CD4-positive, alpha-beta T cell treated with Interleukin-10 for 1 hour (primary cell): ENCODE measurements at places on chromosomes 6 and 20.

GRCh38 chr6:7112741-7113313 lies 5.1 kb downstream of the RREB1 start:
- DNase-seq, result peak; percentile 50

DNA sequence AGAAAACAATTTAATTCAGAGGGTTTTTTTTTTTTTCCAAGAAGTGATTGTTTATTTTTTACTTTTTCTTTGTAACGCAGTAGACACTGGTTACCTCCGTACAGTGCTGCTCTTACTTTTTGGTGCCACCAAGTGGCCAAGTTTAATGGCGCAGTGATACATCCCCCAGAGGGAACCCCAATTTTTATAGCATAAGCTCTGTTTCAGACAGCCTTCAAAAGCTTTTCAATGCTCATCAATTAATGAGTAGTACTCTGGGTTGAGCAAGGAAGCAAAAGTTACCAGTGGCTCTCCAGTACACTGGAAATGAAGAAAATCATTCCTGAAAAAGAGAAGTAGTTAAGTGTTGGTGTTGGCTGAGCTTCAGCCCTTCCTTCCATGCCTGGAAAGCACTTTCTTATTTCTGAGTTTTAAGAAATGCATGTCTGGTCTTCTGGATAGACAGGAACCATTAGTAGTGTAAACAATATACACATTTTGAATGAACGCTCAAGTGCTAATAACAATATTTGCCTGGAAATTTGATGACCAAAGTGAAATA lies 129.1 kb upstream of the SMLR1 start:
- DNase-seq, result peak; percentile 68

DNA sequence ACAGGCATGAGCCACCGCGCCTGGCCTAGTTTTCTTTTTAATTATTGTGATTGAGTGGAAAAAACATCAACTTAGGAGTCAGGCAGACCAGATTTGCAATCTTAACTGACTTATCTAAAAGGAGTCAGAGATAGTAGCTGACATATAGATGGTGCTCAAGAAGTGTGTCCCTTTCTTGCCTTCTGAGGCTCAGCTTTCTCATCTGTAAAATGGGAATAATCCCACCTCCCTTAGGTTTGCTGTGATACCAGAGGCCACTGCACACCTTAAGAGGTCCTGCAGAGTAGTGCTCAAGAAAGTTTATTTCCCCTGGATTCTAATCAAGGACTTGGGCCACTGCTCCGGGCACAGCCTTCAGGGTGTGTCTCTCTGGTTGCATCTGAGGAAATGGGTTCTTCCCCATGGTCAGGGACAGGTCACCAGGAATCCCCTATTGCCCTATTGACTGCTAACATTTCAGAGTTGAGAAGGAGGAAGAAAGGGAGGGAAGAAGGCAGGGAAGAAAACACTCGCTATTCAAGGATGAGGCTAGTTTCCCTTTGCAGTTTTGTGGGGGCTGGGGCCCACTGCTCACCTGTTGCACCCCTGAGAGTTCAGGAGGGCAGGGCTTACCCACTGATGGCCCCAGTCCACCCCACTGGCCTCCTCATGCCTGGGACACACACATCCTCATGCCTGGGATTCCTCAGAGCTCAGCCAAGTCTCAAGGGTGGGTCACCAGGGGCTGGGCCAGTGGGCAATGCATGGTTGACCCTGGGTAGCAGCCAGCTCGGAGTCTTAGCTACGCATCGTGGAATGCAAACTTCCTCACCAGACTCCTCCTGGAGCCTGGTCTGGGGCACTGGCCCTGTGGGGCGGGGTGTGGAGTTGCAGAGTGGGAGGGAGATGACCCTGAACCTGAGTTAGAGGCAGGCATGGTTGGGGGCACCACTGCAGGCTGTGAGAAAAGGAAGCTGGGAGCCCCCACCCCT lies 21.2 kb downstream of the C6orf132 start:
- no peak for DNase-seq

DNA sequence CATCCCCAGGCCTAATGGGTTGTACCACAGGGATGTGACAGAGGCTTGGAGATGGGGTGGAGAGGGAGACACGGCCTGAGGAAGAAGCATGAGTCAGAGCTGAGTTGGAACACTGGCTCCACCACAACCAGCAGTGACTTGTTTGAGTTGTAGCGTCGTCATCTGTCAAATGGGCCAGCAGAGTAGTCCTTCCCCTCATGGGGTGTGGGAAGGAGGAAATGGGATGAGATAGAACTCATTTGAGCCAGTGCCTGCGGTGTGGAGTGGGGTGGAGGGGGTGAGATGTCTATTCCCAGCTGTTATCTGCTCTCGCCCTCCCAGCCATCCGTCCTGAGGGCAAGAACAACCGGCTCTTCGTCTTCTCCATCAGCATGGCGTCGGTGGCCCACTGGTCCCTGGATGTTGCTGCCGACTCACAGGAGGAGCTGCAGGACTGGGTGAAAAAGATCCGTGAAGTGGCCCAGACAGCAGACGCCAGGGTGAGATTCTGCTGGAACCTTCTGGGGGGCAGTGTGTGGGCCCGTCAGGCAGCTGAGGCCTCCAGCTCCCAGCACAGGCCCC lies 32.5 kb downstream of the PLCG1 start:
- DNase-seq, result no peak

GRCh38 chr20:36599912-36600345 lies 5.7 kb upstream of the RAB5IF start:
- DNase-seq, result no peak

DNA sequence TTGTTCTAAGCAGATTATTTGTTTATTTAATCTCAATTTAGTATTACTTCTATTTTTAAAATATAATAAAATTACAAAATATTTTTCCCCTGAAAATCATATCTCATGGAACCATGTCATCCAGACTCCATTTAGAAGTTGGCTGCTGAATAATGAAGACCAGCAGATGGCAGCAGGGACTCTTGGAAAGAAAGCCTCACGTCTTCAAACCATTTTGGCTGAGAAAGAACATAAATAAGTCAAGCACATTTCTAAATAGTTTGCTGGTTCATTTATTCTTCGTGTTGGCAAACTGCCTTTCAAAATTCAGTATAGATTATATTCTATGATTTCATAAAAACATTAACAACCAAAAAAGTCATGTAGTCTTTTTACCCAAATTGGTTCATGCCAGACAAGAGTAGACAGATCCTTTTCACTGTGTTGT lies 71.7 kb downstream of the RCAN2 start:
- DNase-seq, result peak; percentile 27

DNA sequence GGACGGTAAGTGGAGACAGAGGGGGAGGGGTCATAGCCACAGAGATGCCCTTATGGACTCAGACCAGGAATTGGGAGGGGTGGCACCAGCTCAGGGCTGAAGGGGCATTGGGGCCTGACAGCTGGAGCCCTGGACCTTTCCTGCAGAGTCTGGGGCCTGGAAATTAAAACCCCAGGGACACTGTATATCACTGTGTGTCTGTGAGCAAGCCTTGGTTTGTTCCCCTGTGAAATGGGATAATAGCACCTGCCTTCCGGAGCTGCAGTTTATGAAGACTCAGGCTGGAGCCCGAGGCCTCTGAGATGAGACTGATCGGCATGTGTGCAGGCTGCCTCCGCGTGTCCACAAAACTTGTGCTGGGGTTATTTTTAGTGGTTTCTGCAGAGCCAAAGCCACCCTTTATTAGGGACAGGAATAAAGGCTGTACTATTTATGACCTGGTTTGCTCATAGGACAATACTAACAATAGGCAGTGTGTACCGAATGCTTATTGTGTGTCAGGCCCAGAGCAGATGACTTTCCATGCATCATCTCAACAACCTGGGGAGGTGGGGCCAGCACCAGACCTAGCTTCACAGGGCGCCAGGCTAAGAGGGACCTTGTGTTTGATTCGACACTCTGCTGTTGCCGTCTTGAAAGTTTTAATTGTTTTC lies 22.6 kb downstream of the MYH7B start:
- DNase-seq, result no peak

DNA sequence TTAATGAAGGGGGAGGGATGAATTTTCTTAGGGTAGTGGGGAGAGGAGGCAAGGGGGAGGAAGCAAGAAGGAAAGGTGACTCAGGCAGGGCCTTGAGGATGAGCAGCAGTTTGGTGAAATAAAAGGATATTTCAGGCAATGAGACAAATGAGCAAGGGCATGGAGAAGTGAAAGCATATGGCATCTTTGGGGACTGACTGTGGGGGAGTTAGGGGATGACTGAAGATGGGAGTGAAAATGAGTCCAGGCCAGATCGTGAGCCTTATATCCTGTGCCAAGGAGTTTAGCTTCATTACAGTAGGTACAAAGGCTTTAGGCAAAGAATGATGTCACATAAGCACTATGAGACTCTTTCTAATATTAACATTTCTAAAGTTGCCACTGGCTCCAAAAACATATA lies 51.9 kb downstream of the ILRUN start:
- no peak for DNase-seq

DNA sequence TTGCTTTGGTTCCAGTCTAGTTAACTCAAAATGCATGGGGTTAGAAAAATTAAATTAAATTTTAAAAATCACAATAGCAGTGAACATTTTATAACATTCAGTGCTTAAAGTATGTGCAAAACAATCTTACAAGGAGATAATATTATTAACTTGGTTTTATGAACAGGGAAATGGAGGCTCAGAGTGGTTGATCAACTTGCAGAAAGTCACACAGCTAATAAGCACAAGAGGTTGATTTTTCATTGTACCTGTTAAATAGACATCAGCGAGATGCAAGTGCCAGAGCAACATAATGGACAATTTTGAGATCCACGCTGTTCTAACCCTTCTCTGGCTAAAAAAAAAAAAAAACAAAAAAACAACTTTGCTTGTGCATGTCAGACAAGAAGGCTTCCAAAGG lies 219.8 kb downstream of the TSHZ2 start:
- no peak for DNase-seq

DNA sequence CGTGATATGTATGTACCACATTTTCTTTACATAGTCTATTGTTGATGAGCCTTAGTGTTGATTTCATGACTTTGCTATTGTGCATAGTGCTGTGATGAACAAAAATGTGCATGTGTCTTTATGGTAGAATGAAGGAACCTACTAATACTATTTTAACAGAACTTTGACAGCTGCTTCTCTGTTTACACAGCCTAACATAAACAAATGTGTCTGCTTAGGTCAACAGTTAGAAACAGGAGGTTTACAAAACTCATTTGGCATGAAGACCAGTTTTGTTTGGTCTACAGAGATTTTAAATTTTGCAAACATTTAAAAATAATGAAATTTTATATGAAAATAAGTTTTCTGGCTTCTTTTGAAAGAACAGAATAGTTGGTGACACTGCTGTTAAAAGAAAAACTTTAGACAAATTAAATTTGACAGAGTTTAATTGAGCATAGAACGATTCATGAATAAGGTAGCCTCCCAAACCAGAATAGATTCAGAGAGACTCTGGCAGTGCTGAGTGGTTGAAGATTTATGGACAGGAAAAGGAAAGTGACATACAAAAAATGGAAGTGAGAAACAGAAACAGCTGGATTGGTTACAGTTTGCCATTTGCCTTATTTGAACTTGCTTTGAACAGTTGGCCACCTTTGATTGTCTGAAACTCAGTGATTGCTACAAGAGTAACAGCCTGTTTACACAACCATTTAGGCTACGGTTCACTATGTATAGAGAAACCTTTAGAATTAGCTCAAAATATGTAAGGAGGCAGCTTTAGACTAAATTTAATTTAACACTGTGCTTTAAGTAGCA lies 715.8 kb upstream of the HS3ST5 start:
- DNase-seq, result no peak

DNA sequence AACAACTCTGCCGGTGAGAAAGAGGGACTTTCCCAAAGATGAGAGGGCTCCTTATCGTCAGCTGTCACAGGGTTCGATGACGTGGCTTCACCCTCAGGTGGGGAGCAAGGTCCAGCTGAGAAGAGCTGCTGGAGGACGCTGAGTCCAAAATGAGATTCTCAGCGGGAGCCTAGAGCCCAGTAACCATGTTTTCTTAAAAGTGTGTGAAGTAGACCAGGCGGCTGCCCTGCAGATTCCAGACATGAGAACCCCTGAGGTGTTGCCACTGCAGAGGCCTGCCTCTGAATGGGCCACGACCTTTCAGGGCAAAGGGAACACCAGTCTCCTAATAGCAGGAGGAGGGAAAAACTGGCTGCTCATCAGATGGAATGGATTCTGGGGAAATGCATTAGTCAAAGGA lies 375.1 kb downstream of the BTBD9 start:
- DNase-seq, result no peak

DNA sequence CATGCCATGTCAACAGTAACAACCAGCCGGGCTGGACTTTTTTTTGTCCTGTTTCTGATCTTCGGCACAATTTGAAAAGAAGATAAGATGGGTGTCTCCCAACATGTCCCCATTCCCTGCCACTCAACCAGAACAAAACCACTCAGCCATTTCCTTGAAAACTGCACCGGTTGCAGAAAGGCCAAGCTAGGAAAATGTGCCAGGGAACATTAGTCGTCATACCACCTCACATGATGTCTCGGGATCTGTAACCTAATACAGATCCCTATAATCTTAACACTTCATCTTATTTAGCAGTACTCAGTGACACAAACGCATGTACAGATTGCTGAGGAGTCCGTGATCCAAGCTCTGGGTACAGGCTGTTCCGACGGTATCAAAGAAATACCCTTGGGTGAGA lies 46.5 kb downstream of the ALDH8A1 start:
- DNase-seq, result no peak

- DNase-seq, result no peak
Observed at GRCh38 chr6:121612927-121613326, 177.5 kb downstream of the GJA1 start.

DNA sequence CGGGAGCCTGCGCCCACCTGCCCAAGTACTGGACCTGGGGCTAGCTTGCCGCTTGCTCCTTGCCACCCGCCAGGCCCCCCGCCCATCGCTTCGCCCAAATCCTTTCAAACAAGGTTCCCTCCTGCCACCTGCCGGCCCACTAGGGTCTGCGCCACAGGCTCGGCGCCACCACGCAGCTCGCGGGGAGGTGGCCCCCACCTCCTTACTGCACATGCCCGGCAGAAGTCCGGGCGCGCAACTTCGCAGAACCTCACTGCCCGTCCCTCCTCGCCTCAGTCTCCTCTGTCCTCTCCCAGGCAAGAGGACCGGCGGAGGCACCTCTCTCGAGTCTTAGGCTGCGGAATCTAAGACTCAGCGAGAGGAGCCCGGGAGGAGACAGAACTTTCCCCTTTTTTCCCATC lies 11.2 kb downstream of the GNAS-AS1 start:
- DNase-seq, result peak; percentile 47
